Non-pigmented ciliary epithelial cell (primary cell): ENCODE measurements at places on chromosomes 4 and X.
A peak's percentile ranks its signal among the peaks of the same experiment; 100 is the strongest.

DNA sequence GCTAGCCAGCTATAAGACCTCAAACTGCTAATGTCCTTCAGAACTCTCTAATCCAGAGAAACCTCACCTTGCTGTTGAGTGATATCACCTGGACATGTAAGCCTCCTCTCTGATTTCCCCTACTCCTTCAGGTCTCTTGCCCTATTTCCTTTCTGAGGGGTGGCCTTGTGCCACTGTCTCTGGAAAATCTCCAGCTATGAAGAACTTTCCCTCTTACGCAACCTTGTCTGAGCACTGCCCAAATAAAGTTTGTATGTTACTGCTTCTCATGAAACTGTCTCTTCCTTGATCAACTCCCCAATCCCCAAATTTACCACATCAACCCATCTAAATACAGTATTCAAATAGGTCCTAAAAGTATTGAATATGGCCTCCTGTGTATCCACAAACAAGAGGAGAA is 53.5 kb upstream of the VEGFD start:
- no peak for DNase-seq

DNA sequence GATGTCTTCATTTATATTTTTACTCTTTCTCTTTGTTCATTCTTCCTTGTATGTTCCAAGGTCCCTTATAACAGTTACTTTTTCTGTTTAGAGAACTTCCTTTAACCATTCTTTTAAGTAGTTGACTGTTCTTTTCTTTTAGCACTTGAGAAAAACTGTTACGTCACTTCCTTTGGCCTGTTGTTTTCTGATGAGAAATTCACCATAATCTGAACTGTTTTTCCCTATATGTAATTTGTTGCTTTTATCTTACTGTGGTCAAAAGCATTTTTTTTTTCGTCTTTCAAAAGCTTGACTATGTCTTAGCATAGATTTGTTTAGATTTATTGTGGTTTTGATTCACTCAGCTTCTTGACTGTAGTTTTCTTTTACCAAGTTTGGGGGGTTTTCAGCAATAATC is 1660.3 kb upstream of the PCDH10 start:
- peak; percentile 6 for DNase-seq

DNA sequence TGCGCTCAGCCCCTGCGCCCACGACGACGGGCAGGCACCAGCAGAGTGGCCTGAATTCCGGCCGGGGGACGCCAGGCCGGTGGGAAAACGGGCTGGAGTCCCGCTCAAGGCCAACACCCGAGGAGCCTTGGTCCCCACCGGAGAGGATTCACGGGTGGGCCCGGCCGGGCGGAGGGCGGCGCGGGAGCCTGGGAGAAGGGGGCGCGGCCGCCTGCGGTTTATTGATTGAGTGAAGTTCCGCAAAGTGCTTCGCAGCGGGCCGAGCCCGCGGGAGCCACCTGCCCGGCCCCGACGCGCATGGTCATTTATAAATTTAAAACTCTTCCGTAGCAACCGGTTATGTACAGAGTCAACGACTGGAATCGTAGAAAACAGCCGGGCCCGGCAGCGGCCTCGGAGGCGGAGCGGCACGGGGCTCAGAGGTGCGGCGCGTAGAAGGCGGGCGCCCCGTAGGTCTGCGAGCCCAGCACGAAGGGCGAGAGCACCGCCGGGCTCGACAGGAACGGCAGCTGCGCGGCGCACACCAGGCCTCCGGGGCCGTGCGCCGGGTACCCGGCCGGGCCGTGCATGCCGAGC is 3.6 kb downstream of the NKX1-1 start:
- DNase-seq = no peak

GRCh38 chr4:141248029-141248428 is 27.3 kb downstream of the ZNF330 start:
- DNase-seq = peak; percentile 65

- DNase-seq = no peak
Measured at GRCh38 chr4:118942465-118942864, 53.8 kb downstream of the SYNPO2 start.

DNA sequence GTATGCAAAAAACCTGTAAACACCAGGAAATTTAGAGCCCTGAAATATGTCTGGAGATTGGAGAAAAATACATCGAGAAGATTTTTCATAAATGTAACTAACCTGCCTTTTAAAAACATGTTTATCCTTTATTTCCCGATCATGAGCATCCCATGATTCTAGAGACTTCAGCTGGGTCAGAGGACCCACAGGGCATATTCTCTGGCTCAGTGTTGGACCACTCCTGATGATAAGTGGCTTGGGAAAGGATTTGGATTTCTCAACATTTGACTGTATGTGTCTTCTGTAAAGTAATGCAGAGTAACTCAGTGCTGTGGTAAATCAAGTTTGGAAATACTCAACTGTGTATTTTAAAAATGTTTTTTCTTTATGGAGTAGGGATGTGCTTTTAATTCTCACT is 40.0 kb upstream of the ANK2 start:
- DNase-seq = no peak

DNA sequence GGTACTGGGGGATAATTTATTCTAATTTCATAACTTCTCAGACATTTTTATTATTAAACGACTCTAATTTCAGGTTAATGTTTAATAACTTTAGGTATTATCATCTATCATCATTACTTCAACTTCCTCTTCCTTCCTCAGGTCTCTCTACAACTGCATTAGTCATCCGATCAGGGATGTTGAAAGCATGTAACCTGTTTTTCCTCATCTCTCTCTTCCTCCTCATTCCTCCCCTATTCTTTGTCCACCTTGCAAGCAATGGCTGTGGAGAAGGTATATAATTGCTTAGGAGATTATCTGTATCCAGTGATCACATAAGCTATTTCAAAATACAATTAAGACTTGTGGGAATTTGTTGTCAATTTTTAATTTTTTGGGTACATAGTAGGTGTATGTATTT is 632.6 kb upstream of the DIAPH2 start:
- no peak for DNase-seq

- no peak for DNase-seq
Measured at GRCh38 chrX:41288641-41289040, 45.3 kb upstream of the DDX3X start.

GRCh38 chrX:44330227-44330626 is 13.2 kb downstream of the EFHC2 start:
- no peak for DNase-seq

DNA sequence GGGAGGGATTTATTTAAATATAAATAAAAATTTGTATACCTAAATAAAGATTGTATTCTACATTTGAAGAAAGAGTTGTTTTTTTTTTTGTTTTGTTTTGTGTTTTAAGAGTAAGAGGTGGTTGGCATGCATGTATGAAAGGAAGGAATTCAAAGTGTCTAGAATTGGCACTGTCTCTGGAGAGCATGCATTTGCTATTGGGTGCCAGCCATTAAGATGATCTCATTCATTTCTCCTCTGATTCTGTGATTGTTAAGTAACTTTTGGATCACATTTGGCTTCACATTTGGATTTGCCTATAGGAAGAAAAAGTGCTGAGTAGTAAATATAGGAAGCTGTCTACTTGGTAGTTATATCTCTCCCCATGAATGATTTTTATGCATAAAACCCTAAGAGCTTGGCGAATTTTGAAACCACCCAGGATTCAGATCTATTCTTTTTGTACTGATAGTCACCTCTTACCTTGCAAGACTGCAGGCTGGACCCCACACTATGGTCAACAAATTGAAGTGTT is 7.8 kb upstream of the BOD1L1 start:
- DNase-seq = no peak

DNA sequence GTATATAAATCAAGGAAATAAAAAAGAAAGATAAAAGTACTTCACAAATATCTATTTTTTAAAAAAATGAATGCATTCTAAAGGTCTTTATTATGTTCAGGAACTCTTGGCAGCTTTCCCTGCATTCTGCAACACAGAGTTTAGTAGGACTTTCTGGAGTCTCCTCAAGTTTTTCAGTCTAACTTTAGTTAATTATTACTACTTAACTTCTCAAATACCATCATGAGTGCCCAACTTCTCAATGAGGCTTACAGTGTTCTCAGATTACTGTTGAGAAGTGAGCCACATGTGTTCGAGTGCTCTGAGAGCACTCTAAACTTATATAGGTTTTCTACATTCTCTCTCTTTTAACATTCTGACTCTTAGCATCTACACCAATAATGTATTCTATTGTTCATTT is 1852.9 kb upstream of the PCDH10 start:
- DNase-seq = no peak

GRCh38 chrX:106899276-106899675 is 3.9 kb downstream of the RIPPLY1 start:
- no peak for DNase-seq

- no peak for DNase-seq
Measured at GRCh38 chr4:166003811-166004210, 130.8 kb downstream of the TLL1 start.

DNA sequence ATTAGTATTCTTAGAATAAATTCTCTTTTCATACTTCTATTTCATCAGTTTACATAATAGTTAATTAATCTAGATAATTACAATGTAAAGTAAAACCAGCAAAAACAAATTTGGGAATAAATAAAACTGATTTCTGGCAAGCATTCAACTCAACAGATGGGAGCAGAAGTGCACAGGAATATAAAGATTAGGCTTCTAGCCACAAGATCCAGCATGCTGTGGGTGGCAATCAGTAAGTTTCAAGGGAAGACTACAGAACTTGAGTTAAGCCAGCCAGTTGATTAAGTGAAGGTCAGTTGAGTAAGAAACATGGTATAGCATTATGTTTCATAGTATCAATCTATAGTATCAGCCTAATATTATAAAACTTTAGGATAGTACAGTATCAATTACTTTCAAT is 324.2 kb upstream of the AADAT start:
- DNase-seq = no peak

DNA sequence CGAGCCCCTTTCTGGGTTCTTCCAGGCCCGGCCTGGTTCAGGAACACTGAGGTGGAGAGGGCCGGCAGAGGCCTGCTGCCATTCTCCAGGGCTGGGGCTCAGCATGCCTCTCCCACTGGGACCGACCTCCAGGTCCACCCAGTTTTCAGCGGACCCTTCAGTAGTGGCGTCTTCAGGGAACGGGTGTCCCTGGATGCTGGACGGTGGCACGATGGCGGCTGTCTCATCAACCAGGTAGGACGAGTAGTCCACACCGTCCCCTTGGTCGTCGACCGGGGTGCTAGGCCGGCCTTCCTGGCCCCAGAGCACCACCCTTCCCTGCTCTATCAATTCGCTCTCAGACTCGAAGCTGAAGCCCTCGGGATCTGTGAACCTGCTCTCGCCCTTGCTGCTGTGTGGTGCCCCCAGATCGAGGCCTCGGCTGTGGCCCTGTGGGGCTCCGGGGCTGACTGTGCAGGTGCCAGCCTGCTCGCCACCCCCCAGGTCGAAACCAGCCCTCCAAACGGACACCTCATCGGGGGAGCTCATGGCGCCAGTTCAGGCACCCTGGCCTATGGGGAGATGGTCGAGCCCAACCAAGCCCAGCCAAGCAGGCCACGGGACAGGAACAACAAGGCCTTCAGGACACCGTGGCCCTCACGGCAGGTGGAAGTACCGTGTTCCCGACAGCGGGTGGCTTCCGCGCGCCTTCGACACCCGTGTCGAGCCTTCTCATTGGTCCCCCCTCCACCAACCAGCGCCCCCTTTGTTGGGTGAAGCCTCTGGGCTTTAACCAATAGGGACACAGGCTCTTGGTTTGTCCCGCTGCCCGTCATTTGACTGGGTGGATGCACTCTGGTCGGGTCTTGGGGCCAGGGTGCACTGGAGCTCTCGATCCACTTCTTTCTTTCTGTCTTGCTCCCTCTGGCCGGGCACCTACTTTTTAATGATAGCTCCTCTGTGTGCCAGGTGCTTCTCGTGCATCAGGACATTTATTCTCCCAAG is 814 bp upstream of the LOC101059915 start:
- no peak for DNase-seq

DNA sequence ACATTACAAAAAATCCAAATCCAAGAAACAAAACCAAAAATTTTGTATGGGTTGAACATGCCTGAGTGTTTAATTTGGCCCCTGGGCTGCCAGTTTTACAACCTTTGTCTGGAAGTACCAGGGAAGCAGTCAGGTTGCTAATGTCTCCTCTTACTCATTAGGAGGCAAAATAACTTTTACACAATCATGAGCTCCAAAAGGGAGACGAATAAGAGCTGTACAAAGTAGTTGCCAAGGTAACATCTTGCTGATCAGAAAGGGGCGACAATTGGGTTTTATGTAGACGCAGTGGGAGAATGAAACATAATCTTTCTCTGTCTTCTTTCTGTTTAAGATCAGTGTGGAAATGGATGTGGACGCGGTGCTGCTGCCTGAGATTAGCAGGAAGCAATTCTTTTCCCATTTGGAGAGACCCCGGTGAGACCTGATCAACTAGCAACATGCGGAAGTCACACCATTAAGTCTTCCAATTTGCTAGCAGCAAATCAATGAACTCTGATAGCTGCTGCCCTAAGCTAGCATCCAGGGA is 90.7 kb upstream of the IGFBP7 start:
- DNase-seq = no peak

GRCh38 chrX:47878198-47878597 is 41.5 kb downstream of the ZNF81 start:
- no peak for DNase-seq

GRCh38 chr4:75325318-75325979 is 188.8 kb downstream of the RCHY1 start:
- DNase-seq = no peak

DNA sequence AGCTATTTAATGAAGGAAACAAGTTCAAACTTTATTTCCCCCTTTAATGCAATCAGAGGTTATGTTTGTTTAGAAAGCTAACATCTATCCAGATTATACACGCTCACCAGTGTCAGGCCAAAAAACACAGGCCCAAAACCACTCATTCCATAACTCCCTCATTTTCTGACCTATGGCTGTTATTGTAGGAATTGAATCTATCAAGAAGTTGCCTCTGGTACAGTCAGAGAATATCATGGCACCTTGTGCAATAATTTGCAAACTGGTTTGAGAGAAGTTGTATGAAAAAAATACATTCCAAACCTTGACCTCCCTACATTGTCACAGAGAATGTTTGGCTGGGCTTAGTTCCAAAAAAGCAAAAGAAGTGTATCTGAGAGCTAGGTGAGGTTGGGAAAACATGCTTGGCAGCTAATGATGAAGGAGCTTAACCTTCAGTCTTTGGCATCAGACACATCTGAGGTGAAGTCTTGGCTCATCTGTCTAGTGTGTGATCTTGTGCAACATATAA is 591.0 kb downstream of the ANKRD50 start:
- DNase-seq = peak; percentile 59

- no peak for DNase-seq
Measured at GRCh38 chrX:82748906-82749505, 759.1 kb upstream of the POU3F4 start.

DNA sequence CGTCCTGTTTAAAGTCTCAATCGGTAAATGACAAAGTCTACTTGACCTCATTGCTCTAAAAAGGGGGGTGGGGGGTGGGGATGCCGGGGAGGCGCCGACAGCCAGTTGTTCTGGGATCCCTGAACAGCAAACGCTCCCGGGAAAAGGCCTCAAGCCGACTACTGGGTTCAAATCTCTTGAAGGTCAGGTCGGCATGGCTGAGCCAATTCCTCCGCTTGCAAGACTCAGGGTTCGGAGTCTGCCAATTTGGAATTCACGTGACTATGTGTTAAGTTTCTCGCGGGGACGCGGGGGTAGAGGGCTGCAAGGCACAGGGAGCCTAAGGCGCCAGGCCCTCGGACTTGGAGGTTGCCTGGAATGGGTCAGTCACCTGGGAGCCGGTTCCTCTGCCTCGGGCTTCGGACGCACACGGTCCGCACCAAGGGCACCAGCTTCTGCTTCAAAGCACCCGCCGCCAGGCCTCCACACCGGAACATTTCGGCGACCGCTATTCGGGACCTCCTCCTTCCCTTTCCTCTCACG is 399 bp downstream of the AIFM1 start:
- DNase-seq = no peak

- no peak for DNase-seq
Measured at GRCh38 chrX:24002167-24002566, 24.8 kb downstream of the KLHL15 start.
